Muscle of back (tissue), 13 donors: ENCODE measurements at places on chromosomes 1 and 21.

DNA sequence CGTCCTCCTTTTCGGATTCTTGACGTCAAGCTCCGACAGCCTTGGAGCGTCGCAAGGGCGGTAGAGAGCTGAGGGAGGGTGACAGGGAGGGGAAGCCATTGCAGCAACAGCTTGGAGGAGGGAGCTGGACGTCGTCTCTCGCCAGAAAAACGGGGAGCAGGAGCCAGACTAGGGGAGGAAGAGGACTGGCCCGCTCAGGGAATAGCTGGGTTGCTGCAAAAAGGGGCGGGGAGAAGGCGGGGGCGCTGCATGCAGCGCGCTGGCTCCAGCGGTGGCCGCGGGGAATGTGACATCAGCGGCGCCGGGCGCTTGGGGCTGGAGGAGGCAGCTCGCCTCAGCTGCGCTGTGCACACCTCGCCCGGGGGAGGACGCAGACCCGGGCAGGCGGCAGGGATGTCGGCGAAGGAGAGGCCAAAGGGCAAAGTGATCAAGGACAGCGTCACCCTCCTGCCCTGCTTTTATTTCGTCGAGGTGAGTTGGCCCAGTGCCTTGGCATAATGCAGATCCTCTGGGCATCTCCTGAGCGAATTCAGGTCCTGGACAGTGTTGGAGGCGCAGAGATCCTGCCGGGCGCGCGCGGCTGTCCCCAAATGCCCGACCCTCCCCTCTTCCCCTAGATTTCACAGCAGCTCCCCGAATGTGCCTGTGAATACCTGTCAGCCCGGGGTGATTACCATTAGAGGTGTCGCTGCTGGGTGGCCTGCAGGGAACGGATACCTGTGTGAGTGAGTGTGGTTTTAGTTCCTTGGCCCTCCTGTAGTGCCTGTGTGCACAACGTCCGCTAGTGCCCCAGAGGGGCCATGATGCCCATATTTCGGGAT is at the start of gene PLPPR4:
PLPPR4 (plus strand) TSS at position 292 of the 821 bp plus-strand sequence; CDS start at position 394, 102 bp downstream.
- peak; percentile 41 for DNase-seq

DNA sequence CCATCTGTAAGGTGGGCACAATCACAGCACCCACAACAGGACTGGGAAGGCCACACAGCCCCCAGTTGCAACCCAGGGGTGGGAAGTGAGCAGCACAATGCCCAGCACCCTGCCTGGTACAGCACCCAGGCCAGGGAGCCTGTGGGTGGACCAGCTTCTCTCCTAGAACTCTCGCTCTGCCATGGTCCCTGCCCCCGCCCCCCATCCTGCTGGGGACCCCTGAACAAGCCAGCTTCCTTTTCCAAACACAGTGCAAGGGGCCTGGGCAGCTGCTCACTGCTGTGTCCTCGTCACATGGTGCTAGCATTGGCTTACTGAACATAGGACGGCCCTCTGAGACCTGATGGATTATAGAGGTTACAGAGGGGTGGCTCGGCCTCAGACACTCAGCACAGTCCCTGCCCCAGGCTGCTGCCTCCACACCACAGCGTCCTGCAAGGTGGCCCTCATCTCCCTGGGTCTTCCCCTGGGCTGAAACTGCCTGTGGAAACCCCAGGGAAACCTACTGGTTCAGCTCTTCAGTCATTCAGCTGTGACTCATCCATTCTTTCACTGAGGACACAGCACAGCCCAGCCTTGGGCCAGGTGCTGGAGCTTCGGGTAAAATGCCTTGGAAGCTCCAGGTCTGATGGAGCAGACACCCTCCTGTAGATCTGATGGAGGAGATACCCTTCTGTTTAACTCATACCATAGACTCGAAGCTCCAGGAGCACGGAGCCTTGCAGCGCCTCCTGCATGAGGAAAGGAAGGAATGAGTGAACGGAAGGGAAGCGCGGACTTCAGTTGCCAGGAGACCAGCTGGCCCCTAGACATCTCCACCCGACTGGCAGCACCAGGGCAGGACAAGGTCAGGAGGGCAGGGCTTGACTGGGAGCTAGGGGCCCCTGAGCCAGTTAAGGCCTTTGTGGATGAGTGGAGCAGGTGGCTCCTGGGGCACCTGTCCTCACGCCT is 8.1 kb upstream of the PRDM16 start:
- no peak for DNase-seq

- no peak for DNase-seq
Measured at GRCh38 chr1:41582351-41582750, 97.9 kb upstream of the EDN2 start.

DNA sequence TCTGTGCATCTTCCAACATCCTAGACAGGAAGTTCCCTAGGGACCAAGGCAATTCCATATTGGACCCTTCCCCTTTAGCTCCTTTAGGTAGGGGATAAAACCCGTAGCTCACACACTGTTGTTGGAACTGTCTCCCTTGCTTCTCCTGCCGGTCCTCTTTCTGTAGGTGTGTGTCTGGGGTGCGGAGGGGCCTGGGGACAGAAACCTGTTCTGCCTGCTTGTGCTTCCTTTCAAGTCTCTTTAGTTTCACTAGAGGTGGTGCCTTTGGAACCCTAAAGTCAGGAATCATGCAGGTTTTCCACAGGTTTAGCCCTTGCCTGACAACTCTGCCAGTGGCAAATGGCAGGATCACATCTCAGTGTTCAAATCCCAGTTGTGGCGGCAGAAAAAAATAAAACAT is 74.6 kb upstream of the PTGFRN start:
- no peak for DNase-seq

- no peak for DNase-seq
Measured at GRCh38 chr1:43774359-43774758, 67.0 kb downstream of the ST3GAL3 start.

DNA sequence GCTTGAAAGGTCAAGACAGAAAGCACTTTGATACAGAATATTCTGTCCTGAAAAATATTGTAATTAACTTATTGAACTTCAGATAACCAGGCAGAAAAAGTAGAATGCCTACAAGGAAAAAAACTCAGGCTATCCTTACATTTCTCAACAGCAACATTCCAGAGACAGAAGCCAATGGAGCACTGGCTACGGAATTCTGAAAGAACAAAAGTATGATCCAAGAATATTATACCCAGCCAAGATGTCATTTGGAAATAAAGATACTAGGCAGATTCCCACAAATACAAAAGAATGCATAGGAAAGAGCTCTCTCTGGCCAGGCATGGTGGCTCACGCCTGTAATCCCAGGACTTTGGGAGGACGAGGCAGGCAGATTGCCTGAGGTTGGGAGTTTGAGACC is 5.8 kb upstream of the PPT1 start:
- no peak for DNase-seq

GRCh38 chr1:26483980-26484379 is 11.7 kb downstream of the HMGN2 start:
- peak; percentile 25 for DNase-seq

DNA sequence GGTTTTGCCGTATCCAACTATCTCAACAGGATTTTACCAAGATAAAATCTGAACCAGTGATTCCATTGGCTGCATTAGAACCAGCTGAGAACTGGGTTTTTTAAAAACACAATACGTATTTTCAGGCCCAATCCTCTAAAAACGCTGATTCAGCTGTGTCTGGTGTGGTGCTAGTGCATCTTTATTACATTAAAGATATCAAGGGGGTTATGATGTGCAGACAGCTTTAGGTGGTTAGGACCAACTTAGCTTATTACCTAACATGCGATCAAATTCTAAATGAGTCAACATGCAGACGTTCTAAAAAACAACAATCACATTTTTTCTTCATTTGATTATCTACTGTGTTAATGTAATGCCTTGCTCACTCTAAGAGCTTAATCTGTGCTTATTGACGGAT is 32.0 kb upstream of the EXO1 start:
- DNase-seq: no peak

- DNase-seq: no peak
Measured at GRCh38 chr1:89986020-89986419, 8.9 kb upstream of the ZNF326 start.

- no peak for DNase-seq
Measured at GRCh38 chr1:80894921-80895320, 905.8 kb upstream of the ADGRL2 start.

- no peak for DNase-seq
Measured at GRCh38 chr1:70553567-70553956, 142.5 kb downstream of the CTH start.

GRCh38 chr21:43277481-43278351 is 108.9 kb downstream of the CRYAA start:
- DNase-seq: no peak

DNA sequence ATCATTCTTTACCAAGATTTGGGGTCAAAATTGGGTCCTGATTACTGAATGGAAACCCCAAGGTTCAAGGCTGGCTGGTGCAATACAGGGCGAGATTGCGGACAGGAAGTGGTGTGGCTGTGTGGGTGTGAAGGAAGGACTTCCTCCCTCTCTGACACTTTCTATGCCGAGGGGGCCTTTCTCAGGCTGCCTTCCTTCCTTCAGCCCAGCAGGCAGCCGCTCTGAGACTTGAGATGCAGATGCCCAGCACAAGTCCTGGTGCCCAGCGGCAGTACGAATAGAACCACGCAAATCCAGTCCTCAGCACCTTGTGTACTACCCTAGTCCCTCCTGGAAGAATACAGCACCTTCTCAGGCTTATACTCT is 16.3 kb downstream of the BATF3 start:
- no peak for DNase-seq

GRCh38 chr1:6473974-6474814 is 8.2 kb upstream of the TNFRSF25 start:
- no peak for DNase-seq

DNA sequence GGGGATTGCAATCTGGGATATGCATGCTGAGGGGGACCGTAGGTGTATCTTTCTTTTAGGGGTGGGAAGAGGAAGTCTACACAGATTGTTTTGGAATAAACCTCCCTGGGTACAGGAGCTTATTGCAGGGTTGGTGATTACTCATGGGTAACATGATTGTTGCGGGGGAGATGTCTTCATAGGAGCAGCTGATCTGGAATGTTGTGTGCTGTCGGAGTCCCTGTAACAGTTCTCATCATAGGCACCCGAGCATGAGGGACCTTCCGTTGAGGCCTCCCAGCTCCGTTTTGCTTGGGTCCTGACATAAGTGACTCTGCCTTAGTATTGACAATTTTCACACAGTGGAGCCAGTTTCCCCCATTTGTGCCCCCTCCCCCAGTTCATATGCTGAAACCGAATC is 4.2 kb upstream of the PRXL2B start:
- DNase-seq: no peak

DNA sequence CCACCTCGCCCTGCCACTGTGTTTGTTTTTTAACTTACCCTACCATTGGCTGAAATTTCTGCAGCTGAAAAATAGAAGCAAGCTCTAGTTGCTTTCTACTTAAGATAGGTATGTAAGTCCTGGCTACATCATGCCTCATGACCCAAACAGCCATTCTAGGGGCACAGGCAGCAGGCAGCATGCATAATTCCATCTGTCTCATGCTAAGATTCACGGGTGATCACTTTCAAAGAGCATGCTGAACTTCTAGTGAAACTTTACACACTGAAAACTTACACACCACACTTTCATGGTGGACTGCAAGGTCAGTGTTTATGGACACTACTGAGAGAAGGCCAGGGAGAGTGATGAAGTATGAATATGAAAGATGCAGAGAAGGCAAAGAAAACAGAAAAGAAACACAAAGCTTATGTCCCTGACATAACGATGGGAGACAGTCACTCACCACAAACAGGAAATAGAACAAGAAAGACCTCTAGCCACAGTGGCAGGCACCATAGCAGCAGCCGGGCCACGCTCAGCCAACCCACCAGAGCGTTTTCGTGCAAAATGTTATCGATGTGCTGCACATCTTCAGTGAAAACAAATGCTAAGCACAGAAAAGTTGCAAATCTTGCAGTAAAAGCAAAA is 102.3 kb upstream of the TIAM1 start:
- DNase-seq: no peak

- no peak for DNase-seq
Measured at GRCh38 chr1:202150602-202151001, 6.1 kb upstream of the ARL8A start.

- DNase-seq: no peak
Measured at GRCh38 chr1:83819436-83819835, 179.5 kb downstream of the TTLL7 start.

DNA sequence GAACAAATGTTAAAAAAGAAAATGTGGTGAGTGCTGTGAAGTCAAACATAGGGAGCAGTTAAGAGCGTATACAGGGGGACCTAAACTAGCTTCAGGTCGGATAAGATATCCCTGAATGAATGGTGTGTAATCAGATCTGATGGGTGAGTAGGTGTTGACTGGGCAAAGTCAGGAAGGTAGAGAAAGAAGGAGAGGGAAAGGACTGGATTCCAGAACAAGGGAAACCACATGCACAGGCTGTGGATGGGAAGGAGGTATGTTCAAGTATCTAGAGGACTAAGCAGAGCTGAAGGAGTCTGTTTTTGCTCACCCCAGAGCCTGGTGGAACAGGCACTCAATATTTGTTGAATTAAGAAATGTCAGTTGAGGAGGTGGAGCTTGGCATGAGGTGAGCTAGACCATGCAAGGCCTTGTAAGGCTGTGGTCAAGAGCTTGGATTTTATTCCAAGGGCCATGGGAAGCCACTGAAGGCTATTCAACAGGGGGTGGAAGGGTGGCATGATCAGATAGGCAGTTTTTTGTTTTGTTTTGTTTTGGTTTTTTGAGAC is 27.4 kb downstream of the MAP7D1 start:
- no peak for DNase-seq

- no peak for DNase-seq
Measured at GRCh38 chr1:68218490-68218889, 13.8 kb downstream of the WLS start.

DNA sequence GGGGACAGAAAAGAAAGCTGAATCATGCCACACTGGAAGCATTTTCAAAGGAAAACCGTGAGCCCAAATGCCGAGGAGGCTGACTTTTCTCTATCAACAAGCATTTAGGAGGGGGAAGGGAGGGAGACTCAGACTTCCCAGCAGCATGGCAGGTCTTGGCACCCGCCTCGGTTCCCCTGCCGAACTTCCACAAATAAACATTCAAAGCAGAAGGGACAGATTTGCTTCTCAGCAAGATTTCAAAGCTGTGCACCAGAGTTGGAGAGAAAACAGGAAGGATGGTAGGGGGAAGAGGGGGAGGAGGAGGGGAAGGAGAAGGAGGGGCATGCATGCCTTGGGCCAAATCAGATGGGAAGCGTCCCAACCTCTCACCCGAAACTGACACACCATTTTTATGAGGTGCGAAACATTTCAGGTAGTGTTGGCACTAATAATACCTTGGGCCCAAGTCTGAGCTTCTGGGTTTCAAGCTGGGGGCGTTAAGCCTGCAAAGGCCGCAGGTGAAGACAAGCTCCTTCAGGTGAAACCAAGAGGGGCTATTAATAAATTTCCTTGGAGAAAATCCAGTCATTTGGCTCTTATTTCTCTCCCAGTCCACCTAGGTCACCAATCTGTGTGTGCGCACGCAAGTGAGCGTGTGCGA is 26.4 kb downstream of the ABCA4 start:
- peak; percentile 51 for DNase-seq
